ENCODE measurements at places on chromosomes 5 and 9.

DNA sequence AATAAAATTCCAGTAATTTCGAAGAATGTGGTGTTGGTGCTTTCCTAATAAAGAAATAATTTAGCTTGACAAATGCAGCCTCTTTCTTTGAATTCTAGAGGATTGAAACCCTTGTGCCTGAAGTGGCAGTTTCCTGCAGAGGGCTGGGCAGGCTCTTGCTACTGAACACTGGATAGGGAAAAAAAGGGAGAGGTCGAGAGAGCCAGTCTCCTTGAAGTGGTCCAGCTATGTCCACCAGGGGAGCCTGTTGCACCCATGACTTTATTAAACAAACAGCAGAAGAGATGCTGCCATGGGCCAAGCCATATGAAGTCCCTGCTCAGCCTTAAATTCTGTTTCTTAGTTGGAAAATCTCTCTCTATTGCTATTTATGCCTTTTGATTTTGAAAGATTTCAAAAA is 178.4 kb downstream of the SMARCA2 start:
- no peak for DNase-seq

GRCh38 chr5:15731699-15732098 is 231.7 kb downstream of the FBXL7 start:
- no peak for DNase-seq

GRCh38 chr9:131798246-131798645 is 58.4 kb upstream of the RAPGEF1 start:
- DNase-seq, result no peak

GRCh38 chr5:135821061-135821801 is 13.2 kb upstream of the SLC25A48 start:
- DNase-seq, result no peak

GRCh38 chr5:79857714-79858409 is 133.2 kb downstream of the MTX3 start:
- peak; percentile 47 for DNase-seq

- no peak for DNase-seq
Observed at GRCh38 chr5:66639037-66639436, 42.8 kb downstream of the MAST4 start.

DNA sequence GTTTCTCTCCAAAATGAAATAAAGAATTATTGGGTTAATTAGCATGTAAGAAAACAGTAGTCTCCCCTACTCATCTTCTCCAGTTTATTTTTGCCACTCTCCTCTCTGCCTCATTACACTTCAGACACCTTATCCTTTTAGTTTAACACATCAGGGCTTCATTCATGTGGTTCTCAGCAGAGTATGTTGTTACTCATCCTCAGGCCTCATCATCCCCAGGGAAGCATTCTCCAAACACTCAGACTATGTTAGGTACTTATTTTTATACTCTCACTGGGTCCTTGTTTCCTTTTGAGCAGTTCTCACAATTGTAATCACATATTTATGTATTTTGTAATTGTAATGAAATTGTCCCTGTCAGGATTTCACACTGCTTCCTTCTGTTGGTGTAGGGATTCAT is 470.5 kb downstream of the PDE4D start:
- no peak for DNase-seq

DNA sequence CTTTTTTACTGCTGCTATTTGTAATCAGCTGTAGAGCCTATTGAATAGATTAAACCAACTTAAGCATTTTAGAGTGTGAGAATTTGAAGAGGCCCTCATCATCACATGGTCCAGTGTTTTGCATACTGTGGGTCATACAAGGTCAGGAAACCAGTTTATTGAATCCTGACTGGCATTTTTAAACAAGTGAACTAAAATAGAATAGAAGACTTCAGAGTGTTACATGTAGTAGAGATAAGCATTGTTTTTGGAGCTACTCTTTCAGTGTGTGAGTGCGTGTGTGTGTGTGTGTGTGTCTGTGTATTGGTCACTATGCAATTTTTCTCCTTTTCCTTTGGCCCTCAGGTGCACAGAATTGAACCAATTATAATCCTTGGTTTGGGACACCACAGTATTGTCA is 114.4 kb downstream of the SLC28A3 start:
- DNase-seq, result no peak

DNA sequence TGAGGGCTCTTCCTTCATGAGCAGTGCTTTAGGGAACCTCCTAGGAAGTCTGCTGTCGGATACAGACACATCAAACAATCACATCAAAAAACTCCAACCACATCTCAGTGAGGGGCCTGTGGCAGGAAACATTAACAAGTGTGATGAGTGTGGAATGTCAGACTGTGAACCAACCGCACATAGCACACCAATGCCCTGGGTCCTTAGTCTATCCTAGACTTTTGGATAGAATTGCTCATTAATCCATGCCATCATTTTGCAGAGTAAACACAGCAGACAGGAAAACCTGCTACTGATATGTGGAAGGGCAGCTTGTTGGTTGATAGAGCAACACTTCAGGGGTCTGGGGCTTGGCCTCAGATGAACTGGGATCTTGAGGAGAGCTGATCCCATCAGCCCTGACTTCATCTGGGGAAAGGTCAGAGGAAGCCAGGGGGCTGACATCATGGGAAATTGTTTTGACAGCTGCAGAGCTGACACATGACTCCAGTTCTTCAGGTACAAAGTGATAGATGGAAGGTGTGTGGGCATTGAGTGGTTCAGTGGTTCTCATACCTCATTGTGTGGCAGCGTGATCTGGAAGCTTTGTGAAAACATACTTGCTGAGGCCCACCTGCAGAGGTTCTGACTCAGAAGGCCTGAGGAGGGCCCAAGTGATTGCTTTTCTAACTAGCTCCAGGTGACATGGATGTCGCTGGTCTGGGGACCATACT is 193.3 kb downstream of the DIRAS2 start:
- no peak for DNase-seq

DNA sequence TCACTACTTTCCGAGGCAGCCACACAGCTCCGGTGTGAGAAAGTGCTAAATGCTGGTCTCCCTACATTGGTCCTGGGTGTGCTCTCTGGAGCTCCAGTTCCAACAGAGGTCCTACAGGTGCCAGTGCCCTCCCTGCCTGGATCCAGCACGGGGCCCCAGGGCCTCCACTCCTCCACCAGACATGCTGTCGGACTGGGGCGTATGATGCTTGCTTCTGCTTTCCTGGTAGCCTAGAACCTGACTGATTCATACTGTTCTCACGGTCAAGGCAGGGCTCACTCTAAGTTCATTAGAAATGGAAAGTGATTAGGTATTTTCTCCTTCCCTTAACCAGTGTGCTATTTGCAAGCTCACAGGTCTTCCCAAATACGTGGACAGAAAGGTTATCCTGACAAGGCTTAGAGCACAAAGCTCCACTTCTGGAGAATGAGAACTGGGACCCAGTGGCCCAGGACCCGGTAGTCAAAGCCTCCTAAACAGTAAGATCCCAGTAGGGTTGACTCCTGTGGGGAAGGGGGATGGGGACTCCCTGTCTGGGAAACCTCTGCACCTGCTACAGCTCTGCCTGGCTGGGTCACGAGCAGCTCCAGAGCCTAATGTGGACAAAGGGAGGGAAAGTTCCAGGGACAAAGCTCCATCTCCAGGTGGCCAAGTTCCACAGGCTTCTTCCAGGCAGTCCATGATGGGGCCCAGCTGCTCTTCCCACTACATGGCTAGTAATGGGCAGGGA is 98.1 kb downstream of the PAX5 start:
- DNase-seq, result no peak

DNA sequence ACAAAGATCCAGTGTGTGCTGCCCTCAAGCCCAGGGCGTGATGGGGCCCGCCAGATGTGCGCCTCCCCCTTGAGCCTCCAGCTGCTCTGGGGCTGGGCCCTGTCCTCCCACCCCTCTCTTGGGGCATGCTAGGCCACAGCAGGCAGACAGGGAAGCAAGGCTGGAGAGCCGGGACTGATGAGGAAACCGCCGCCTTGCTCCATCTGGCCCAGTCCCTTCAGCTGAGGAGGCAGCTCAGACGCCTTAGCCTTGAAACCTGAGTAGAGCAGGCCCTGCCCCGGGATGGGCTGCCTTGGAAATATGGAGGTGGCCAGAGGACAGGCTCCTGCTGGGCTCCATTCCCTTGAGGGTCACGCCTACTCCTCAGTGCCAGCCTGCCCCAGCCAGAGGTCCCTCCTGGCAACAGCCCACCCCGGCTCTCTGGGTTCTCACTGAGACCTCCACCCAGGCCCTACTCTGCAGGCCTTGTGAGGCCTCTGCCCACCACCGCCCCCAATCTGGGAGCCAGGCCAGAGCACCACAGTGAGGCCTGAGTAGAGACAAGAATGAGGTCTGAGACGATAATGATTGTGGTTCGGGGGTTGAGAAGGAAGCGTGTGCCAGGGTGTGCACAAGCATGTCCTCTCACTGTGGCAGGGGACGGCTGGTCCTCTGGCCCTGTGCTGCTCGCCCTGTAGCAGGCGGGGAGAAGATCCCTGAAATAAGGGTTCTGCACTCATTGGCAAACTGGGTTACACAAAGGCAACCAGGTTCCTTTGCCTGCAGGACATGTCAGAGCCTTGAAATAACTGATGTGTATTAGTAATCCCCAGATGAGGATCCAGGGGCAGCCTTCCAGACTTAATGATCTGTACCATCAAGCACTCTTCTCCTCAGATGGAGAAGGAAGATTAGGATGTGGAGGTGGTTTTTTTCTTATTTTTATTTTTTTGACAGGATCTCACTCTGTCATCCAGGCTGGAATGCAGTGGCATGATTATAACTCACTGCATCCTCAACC is 30.9 kb downstream of the CXXC5 start:
- DNase-seq, result no peak

- no peak for DNase-seq
Observed at GRCh38 chr9:134336228-134336627, 10.0 kb downstream of the RXRA start.

DNA sequence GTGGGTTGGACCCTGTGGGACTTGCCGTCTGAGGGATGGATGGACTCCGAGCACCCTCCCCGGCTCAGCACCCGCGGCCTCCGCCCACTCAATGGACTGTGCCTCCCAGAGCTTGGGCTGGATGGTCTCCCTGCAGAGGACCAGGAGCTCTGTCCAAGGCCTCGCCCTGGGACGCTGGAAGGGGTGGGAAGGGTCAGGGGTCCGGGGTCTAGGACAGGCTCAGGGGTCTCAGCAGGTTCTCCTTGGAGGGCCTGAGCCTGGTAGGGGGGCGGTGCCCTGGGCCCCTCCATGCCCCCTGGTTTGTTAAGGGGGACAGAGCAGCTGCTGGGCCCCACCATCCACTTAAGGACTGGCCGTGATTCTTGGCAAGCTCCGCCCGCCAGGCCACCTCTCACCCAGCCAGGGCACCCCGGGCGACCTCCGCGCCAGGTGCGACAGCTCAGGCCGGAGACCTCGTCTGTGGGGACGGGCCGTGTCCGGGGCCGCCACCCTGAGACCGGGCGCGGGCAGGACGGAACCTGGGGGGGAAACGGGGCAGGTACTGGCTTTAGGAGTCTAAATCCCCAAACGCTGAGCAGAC is 29.2 kb downstream of the EXOC3 start:
- peak; percentile 45 for DNase-seq

DNA sequence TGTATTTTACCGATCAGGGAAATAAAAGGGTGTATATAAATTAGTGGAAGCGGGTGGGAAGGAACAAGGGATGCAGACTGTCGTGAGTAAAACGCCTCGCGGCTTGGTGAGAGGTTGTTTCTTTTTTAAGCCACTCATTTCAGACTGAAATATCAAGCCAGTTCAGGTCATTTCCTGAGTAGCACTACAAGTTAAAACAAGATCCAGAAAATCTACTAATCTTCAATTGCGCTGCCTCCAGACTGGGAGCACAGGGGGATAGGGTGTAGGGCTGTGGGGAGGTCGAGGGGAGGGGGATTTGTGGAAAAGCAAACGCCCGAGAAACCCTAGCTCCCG is 140.8 kb downstream of the TSSK1B start:
- DNase-seq, result no peak

GRCh38 chr9:72203205-72203803 is 54.1 kb downstream of the GDA start:
- DNase-seq, result peak; percentile 61

- DNase-seq, result no peak
Observed at GRCh38 chr5:3599226-3600105, 3.8 kb downstream of the IRX1 start.

- no peak for DNase-seq
Observed at GRCh38 chr9:8052991-8053390, 253.4 kb upstream of the DMAC1 start.

- no peak for DNase-seq
Observed at GRCh38 chr9:14075218-14075617, 238.7 kb downstream of the NFIB start.

All from RKO (cell line).